ENCODE measurements at places on chromosomes 5 and 9. TPM values are rescaled to one million over a fixed set of nuclear protein-coding genes. Genes with fewer than 3 reads are reported as not detected.
A peak's percentile ranks its signal among the peaks of the same experiment; 100 is the strongest.

GRCh38 chr9:34644766-34645314 is 1.6 kb upstream of the GALT start:
- no peak for DNase-seq

DNA sequence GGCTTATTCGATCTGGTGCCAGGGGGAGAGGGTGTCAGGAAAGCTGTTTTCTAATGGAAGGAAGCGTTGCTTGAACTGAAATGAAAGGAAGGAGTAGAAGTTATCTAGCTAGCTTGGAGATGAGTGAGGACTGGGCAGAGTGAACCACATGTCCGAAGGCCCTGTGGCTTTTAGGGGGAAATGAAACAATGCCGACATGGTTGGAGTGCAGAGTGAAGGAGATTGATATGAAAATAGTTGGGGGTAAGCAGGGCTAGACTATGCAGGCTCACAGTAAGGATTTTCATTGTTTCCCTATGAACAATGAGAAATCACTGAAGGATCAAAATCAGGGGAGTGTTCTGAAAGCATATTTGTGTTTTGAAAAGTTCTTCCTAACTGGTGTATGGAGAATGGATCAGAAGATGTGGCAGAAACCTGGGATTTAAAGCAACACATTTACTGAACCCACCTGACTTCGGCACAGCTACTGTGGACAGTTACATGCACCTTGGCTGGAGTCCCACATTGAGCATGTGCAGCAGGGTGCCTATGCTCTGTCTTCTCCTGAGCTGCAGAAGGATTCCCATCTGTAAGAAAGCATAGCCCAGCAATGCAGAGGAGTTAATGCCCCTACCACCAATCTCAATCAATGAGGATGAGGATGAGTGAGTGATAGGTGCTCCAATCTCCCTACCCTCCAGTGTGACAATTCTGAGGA is 144.4 kb upstream of the TBCA start:
- no peak for DNase-seq

GRCh38 chr5:62111428-62111827 is 194.6 kb upstream of the KIF2A start:
- DNase-seq, result no peak

DNA sequence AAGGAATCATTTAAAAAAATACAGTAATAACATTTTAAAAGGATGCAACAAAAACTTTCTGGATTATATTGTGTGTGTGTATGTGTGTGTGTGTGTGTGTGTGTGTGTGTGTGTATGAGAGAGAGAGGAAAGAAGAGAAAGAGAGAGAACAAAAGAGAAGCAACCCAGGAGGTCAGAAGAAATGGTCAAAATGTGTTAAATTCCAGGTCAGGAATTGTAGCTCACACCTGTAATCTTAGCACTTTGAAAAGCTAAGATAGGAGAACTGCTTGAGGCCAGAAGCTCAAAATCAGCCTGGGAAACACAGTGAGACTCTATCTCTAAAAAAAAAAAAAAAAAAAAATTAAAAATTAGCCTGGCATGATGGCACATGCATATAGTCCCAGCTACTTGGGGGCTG is 311.8 kb upstream of the CDH12 start:
- DNase-seq, result no peak

DNA sequence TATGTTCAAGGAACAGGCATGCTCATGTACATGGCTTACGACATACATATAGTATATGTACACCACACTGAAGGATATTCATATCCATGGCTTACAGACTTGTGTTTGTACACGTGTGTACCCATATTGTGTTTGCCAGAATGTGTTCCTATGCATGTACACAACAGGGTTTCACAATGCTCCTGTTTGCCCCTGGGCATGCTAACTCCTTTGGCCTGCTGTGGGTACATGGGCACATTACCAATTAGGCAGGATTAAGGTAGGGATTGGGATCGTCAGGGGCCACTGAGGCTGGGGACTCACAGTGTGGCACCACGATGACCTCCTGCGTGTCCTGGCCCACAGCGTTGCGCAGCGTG is 26.2 kb downstream of the PDGFRB start:
- no peak for DNase-seq

DNA sequence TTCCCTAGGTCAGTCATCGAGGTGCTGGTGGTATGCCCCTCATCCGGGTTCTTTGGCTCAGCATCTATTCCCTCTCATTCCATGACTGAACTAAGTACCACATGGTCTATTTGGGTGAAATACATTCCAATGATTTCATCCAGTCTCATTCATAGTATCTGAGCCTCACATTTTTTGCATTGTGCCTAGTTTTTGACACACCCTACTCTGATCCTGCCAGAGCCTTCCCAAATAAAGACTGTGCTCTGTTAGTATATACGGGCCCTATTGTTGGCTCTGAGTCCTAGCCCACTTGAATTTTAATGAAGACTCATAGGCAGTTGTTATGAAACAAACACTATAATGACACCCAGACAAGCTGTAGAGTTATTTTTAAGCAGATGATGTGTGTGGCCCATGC is 740.7 kb downstream of the CETN3 start:
- DNase-seq, result no peak

- DNase-seq, result no peak
Measured at GRCh38 chr5:86320266-86320665, 297.5 kb upstream of the COX7C start.

- no peak for DNase-seq
Measured at GRCh38 chr5:53552561-53552960, 7.9 kb upstream of the NDUFS4 start.

GRCh38 chr5:32869216-32869615 is 158.1 kb downstream of the NPR3 start:
- no peak for DNase-seq

- DNase-seq, result no peak
Measured at GRCh38 chr5:67206461-67206860, 9.9 kb upstream of the CD180 start.

DNA sequence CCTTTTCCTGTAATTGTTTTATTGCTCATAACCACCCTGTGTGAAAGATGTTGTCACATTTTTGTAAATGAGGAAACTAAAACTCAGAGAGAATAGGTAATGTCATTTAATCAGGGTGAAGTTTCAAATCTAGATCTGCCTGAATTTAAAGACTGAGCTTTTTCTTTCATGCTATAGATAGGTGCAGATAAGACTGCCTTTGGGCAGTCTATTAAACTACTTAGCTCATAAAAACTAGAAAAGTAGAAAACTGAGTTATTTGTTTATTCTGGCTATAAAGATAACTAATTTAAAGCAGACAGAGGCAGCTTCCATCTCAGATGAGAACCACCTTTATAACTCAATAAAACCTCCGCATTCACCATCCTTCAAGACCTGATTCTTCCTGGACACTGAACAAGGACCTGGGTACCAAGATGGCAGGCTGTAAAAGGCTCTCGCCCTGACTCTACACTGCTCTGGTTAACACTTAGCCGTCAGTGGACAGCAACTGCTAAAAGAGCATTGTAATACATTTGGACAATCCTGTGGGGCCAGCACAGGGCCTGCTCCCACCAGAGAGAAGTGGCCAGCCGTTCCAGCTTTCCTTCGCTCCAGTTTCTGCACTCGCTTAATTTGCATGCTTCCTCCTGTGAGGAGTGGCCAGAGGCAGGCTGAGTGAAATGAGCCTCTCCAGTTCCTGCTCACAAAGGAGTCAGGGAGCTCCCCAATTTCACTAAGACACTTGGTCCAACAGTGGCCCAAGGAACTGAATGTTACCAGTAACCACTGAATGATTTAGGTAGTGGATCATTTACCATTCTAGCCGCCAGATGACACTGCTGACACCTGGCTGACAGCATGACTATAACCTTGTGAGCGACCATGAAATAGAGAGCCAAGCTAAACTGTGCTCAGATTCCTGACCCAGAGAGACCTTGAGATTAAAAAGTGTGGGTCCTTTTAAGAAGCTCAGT is 566.4 kb downstream of the EFNA5 start:
- DNase-seq, result no peak

DNA sequence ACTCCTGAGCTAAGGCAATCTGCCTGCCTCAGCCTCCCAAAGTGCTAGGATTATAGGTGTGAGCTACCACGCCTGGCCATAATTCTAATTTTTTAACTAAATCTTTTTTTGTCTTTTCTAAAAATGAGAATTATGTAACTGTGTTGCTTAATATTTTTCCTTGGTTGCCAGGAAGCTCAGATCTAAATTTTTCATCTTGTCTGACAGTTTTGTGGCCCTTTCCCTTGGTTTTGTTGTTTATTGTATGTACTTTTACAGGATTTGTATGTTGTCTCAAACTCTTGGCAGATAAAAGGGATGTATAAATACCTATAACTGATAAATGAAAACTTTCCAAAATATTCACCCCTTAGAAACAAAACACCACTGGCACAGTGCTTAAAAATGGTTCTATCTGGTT is 88.2 kb upstream of the KLF9 start:
- no peak for DNase-seq

GRCh38 chr5:139341187-139341688 is 416 bp upstream of the PAIP2 start:
- DNase-seq, result no peak

GRCh38 chr5:153237671-153238332 is 252.7 kb upstream of the GRIA1 start:
- DNase-seq, result no peak

- DNase-seq, result peak; percentile 39
Measured at GRCh38 chr9:83583151-83584014, 39.6 kb upstream of the IDNK start.

- DNase-seq, result no peak
Measured at GRCh38 chr5:87438231-87438630, 25.5 kb upstream of the CCNH start.

DNA sequence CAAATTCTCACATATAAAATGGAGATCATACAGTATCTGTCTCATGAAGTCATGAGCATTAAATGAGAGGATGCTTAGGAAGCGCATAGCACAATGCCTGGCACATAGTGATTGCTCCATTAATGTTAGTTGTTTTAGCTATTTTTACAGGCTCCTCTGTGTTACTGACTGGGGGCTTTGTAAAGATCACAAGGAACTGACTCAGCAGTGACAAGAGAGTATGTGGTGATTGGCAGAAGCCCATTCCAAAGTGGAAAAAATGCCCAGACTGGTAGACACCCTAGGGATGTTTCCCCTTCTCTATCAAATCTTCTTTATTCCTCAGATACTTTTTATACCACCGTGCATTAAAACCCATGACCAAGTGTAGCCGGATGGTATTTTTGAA is 33.5 kb downstream of the ABLIM3 start:
- no peak for DNase-seq

DNA sequence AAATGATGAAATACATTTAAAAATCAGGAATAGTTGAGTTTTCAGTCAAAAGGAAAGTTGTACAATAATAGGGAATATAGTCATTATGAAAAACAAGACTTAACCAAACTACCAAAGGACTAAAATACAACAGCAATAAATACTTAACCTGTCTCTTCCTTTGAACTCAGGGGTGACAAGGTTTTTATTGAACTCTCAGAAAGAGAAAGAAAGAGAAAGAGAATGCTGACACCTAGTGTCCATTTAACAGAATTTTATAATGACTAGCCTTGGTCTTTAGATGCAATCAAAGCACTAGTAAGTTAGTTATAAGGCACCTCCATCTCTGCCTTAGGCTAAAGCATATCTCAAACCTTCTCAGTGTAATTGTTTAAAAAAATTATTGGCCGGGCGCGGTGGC is 47.5 kb downstream of the UIMC1 start:
- DNase-seq, result no peak

DNA sequence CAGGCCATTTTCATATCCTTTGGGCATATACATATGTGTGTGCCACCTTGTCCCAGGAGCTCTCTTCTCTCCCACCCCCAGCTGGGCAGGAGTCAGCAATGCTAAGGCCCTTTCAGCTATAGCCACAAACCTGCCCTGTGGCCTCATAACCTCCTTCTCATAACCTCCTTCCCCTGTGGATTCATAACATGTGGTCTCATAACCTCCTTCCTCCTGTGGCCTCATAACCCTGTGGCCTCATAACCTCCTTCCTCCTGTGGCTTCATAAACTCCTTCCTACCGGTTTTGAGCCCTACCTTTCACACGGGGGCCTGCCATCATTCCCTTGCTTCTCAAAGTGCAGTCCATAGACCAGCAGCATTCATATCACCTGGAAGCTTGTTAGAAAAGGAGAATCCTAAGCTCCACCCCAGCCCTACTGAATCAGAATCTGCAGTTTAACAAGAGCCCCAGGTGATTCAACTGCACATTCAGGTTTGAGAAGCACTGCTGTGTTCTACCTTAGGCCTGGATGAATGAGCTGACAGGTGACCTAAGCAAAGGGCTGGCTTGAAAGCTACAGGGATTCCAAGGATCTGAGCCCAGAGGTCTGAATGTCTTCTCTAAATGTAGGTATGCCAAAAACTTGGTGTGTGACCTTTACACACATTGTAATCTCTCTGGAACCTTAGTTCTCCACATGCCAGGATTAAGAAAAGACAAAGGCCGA is 41.9 kb upstream of the PLPP6 start:
- no peak for DNase-seq

DNA sequence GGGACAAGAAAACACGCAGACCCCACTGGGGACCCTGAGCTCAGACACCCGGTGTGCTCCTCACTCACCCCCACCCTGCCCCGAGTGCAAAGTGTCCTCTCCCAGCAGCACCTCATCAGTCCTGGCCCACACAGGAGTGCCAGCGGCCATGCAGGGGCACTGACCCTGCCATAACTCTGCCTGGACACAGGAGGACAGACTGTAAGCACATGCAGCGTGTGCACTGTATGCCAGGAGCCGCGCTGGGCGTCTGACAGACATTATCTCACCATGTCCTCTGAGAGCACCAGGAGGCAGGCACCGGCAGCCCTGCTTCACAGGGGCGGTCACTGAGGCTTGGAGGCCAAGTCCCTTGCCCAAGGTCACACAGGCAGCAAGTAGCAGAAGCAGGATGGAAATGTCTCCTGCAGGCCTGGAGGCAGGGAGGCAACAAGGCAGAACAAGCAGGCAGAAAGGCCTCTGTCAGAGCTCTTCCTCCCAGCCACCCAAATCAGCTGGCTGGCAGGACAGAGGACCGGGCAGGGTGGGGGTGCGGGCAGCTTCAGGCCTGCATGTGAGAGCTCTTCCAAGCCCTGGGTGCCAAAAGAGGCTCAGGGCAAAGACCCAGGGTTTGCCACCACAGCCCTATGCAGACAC is 8.4 kb downstream of the EEIG1 start:
- DNase-seq, result no peak

Gene SPRY4
- 19.4 TPM for total RNA-seq

Gene TMEM141
- total RNA-seq, result 57.8 TPM

Gene KCNV2
- not detected for total RNA-seq

Gene CCDC192
- total RNA-seq, result 0.60 TPM

Gene LCP2
- total RNA-seq, result not detected

Gene LCN1
- not detected for total RNA-seq

Gene ADAMTSL1
- 2.1 TPM for total RNA-seq

Measured in progenitor cell of endocrine pancreas (in vitro differentiated cells).